Hepatocyte (in vitro differentiated cells): ENCODE measurements at places on chromosomes 3 and 15.

DNA sequence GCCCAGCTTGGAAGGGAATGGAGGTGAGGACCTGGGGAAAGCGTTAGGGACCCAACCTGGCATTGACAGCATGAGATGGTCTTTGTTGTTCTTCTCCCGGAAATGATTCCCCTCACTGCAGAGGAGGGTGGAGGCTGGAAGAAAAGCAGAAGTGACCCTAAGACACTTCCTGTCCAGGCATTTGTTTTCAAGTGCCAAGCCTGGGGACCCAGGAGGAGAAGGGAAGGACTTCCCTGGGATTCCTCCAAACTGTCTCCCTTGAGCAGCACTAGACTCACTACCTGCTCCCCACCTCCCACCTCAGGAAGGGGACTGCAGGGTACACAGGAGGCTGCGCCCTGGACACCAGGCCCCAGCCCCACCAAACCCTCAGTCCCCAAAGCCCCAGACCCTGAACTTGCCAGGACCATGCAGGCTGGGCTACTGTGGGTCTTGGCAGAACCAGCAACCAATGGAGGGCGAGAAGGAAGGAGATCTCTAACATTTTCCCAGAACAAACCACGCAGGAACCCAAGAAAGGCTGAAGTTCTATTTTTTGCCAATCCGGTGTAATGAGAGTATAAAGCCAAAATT is 9.8 kb upstream of the VIPR1 start:
- DNase-seq, result no peak
- H3K27ac ChIP-seq, result no peak overlapping the region
- H3K27me3 ChIP-seq, result no peaks in the 10 kb centered on the region
- H3K4me3 ChIP-seq, result no peak overlapping the region
- H3K36me3 ChIP-seq, result no peaks in the 10 kb centered on the region

DNA sequence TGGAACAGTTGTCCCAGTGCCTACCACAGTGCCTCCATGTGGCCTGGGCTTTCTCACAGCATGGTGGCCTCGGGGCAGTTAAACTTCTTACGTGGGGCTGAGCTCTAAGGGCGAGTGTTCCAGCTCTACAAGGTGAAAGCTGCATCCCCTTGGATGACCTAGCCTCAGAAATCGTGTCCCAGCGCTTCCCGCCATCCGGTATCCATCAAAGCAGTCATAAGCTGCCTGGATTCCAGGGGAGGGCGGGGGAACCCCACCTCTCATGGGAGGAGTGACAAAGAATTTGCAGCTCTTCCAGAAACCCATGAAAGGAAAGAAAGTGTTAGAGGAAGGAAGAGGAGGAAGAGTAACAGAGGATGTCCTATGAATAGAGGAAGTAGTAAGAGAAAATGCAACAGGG is 45.8 kb upstream of the CCDC174 start:
- H3K27ac ChIP-seq, result no peak overlapping the region
- no peaks in the 10 kb centered on the region for H3K36me3 ChIP-seq
- no peak for DNase-seq
- H3K27me3 ChIP-seq, result peaks cover 36% of the 10 kb centered on the region

DNA sequence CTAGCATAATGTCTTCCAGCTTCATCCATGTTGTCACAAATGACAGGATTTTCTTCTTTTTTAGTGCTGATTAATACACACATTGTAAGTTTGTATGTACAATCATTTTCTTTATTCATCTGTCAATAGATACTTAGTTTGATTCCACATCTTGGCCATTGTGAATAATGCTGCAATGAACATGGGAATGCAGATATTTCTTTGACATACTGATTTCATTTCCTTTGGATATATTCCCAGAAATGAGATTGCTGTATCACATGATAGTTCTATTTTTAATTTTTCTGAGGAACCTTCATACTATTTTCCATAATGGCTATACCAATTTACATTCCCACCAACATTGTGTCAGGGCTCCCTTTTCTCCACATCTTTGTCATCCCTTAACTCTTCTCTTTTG is 117.9 kb downstream of the MEIS2 start:
- no peak for DNase-seq
- no peaks in the 10 kb centered on the region for H3K36me3 ChIP-seq
- no peaks in the 10 kb centered on the region for H3K4me1 ChIP-seq
- no peak overlapping the region for H3K4me3 ChIP-seq
- H3K27ac ChIP-seq, result no peak overlapping the region
- no peaks in the 10 kb centered on the region for H3K27me3 ChIP-seq

GRCh38 chr3:156964577-156964976 is 138.4 kb downstream of the LEKR1 start:
- no peaks in the 10 kb centered on the region for H3K27me3 ChIP-seq
- no peak overlapping the region for H3K27ac ChIP-seq
- no peaks in the 10 kb centered on the region for H3K4me1 ChIP-seq
- no peak for DNase-seq
- no peak overlapping the region for H3K4me3 ChIP-seq
